ENCODE measurements at places on chromosomes 6 and 20. TPM values are rescaled to one million over a fixed set of nuclear protein-coding genes. Genes with fewer than 3 reads are reported as not detected.

DNA sequence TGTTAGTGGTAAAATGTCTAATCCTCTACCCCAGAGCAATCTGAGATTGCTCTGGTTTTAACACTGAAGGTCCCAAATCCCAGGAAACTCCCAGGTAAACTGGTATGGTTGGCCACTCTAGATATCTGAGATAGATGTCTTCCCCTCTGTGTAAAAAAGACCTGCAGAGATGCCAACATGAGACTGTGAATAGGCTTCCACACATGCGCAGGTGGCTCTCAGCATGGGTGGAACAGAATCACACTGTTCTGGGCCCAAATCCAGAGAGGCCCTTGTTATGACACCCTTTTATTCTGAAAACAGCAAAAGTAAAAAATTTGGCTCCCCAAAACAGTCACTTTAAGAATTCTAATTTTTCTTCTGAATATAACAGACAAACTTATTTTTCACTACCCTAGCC is 88.7 kb upstream of the BMP5 start:
- no peak for DNase-seq

- DNase-seq = no peak
Measured at GRCh38 chr6:161522276-161522675, 248.4 kb upstream of the AGPAT4 start.

DNA sequence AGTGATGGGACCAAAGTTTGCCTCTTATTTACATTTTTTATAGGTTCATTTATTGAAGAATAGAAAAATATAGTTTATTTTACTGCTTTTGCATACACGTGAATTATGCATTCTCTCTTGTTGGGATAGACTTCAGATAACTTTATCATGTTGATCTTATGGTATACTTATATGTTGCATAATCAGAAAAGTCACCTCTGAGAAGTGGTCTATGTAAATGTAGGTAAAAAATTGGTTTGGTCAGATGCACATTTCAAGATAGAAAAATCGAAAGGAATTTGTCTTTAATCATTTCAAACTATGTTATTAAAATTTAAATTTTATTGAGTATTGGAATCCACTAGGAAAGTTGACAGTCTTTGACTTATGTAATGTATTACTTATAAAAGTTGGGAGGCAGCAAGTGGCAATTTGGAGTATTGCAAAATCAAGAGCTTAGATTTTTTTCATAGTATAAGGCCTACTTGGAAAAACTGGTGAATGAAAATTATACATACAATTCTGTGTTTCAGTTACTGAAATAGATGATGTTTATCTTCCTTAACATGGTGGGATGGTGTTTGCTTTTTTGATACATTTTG is 2.4 kb downstream of the PHF3 start:
- no peak for DNase-seq

Gene LST1
- 18.2 TPM for total RNA-seq

Data from activated naive CD4-positive, alpha-beta T cell treated with anti-CD3 and anti-CD28 coated beads, Interleukin-2, amount 50 U/mL, for 72 hours (primary cell).